Mesenteric fat pad (tissue), 1 donor: ENCODE measurements at places on chromosomes 5 and 9. TPM values are rescaled to one million over a fixed set of nuclear protein-coding genes. Genes with fewer than 3 reads are reported as not detected.

DNA sequence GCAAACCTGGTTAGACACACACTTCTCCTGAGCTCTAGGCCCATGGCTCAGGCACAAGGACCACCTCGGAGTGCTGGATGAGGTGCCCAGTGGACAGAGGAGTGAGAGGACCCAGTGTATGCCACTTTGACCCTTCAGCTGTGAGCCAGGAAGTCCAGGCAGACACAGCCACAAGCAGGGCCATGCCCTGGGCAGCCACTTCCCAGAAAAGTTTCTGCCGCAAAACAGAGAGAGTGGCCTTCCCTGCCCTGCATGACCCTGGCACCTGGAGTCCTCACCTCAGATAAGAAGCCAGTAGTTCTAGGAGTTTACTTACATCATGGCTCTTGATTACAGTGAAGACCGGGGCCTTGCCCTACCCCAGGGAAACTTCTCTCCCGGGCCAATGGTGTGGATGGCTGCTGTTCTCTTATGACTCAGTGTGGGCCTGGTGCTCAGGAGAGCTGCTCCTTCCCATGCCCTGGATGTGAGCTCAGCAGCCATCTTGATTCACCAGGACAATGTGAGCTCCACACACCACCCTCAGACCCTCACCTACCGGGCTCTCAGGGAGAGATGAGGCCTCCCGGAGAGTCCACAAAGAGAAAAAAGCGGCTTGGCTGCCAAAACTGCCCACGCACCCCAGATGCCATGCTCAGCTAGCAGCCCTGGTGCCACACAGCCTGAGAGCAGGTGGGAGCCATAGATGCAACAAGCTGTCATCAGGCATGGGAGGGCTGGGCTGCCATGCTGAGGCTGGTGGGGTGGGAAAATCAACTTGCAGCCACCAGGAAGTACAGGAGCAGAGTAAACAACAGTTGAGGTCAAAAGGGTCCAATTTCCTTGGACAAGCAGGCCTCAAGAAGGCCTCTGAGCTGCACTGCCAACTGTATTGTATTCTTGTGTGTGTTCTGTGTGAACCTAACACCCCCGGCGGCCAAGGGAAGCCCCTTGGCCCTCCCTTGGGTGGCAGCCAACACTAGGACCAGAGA is 11.7 kb upstream of the IRF1 start:
- peak; percentile 86 for DNase-seq

DNA sequence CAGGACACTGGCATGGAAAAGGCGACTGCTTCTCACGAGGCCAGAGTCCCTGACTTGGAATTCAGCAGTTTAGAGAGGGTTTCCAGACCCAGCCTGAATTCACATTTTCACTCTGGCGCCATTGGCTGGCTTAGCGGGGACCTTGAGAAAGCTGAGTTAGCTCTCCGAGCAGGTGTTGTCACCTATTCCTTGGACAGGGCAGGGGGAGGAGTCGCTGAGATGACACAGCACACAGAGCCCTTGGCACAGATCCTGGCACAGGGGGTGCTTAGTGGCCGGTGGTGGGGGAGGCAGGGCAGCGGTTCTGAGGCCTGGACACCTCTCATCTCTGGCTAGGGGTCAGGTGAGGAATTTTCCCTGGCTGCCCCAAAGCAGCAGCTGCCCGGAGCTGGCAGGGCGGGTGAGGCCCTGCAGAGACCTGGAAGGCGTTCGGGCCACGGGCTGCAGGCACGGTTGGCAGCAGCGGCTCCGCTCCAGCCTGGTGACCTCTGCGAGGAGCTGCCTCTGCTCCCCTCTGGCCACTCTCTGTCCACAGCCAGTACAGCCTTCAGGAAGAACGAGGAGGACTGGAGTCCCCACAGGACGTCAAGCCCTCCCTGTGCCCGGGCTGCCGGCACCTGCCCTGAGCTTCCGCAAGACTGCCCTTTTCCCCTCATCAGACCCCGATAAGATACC is 72.4 kb upstream of the RAPGEF1 start:
- DNase-seq = no peak

The RUSC2 gene
- total RNA-seq = 40.2 TPM

The BTNL3 gene
- 0.29 TPM for total RNA-seq

The ZNF883 gene
- 2.5 TPM for total RNA-seq

DNA sequence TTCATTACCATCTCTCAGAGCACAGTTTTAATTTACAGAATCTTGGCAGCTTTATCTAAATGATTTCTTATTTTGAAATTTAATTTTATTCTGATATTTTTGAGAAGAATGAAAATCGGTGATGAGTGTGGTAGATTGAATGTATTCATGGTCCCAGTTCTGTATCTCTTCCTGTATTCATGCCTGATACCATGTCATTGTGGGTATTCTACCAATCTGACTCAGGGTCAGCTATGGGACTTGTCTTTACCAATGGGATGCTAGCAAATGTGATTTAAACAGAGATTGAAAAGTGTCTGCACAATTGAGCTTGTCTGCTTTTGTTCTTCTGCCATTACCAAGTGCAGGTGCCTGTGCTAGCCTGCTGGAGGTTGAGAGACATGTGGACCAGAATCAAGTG is 17.8 kb upstream of the ZNF618 start:
- DNase-seq = no peak

GRCh38 chr9:126122901-126123616 is 203.6 kb upstream of the MVB12B start:
- DNase-seq = peak; percentile 83

- DNase-seq = no peak
These were observed 65.1 kb upstream of the DNAH5 start for GRCh38 chr5:14009575-14009974.

The TMEM215 gene
- not detected for total RNA-seq

The TEX48 gene
- not detected for total RNA-seq

- DNase-seq = peak; percentile 53
These were observed 3.2 kb upstream of the NSD1 start for GRCh38 chr5:177130211-177131018.

GRCh38 chr5:142748132-142748531 is 22.0 kb upstream of the ARHGAP26 start:
- DNase-seq = no peak

The RGMB gene
- 11.3 TPM for total RNA-seq

- DNase-seq = no peak
These were observed 310.1 kb downstream of the ZNF608 start for GRCh38 chr5:124436294-124436693.
